ENCODE measurements at places on chromosomes 7 and 10.

- no peak for DNase-seq
Observed at GRCh38 chr7:138684340-138684739, 16.8 kb downstream of the SVOPL start.

DNA sequence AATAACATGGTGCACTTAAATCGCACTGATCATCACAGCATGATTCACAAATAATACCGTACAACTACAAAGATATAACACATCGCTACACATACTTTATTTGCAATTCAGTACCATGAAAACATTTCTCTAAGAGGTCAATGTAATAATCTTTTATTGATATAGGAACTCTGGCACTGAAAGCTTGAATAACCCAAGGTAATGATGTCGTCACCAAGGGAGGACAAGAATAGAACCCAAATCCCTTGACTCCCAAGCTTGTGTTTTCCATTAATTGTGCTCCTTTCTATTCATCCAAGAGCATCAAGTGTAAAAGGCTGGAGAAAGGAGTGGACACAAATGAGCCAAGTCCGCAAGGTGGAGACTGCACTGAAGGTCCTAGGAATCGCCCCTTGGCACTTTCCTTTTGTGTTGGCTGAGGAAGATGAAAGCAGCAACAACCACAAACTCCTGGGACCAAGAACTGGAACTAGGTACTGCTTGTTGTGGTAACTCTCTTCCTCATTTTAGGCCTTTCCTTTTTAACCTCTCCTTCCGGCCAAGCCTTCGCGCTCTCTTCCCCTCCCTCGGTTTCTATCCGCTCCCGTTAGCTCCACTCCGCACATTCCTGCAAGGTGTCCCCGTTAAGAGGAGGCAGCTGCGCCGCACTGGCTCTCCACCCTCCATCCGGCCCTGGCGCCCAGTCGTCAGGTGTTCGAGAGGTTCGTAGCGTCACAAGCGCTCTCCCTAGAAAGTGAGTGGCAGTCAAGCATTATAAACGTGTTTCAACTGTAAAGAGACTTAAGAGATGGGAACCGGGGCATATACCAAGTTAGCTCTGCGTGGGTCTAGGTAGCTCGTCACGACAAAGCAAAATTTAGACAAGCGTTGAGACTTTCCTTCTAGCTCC is 1.0 kb upstream of the CBLL1 start:
- DNase-seq: no peak

DNA sequence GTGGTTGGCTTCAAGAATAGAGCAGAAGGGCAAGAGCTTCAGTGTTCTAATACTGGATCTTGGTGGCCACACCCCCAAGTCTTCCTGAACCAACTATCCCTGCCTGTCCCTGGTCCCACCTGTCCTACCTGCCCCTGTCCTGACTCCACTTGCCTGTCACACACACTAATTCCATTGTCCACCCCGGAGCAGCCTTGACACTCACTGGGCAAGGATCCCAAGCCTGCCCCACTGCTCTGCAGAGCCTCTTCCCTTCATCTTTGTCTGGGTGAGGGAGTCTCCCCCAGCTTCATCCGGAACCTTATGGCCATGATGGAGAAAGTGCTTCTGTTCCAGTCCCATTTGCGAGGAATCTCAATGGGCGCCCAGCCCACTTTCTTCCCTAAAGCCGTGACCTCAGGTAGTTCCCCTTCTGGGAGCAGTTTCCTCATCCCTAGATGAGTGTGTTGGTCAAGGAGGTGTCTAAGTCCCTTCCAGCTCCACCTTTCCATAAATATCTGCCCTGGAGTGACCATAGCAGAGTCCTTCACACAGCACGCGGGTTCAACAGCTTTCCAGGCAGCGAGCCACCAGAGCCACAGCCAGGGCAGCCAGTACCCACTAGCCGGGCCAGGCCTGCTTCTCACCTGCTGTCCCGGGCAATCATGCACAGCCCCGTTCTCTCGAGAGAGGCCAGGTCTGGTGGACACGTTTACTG is 61.5 kb downstream of the VIPR2 start:
- no peak for DNase-seq

GRCh38 chr10:4262449-4262848 is 477.4 kb upstream of the KLF6 start:
- DNase-seq: no peak

DNA sequence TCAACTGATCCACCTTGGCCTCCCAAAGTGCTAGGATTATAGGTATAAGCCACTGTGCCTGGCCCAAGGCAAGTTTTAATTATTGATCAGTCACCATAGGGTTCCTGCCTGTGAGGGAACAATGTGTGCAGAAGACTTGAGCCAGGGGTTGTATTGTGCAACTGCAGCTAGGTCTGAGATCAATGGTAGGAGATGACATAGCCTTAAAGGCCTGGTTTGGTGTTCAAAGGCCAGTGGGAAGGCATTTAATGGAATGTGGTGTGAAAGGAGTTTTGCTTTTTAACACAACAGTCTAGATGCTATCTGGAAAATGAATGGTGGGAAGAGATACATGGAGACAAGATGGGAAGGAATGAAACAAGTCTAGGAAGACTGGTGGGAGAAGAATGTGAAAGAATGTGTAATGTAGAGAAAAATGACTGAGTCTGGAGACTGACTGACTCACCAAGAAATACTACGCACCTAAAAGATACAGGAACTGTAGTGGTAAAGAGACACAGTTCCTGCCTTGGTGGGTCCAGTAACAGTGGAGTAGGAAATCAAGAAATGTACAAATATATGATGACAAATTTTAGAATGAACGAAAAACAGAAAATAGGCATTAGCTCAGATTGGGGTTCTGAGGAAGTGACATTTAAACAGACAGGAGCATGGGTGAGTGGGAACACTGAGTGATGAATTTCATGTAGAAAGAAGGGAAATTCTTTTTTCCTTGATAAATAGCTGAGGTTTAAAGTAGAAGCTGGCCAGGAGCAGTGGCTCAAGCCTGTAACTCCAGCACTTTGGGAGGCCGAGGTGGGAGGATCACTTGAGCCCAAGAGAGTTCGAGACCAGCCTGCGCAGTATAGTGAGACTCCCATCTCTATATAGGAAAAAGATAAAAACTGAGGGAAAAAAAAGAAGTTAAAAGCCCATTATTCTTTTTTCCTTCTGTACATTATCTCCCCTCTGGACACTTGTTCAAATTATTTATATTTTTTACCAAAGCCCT is 9.4 kb downstream of the HNRNPF start:
- DNase-seq: no peak

DNA sequence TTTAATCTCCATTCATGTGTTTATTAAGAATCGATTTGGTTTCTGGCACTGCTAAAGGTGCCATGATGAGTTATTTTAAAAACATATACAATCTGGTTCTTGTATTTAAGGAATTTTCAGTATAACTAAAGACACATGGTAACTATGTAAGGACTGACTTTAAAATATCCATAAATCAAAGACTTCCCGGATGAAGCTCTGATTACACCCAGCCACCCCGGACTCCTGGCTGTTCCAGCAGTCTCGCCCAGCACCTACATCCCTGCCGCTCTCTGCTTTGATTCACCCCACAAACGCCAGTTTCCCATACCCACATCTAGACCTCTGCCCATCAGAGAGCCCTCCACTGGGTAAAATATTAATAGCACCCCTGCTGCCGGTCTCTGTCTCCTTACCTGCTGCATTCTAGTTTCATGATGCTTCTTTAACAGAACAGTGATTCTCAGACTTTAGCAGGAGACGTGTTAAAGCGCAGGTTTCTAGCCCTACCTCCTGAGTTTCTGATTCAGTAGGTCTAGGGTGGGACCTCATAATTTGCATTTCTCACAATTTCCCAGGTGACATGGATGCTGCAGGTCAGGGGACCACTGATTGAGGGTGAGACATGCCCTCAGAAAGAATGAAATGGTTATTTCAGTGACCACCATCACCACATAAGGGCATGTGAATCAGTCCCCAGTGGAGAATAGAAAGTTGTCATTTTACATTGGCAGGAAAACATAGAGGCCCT is 185.7 kb downstream of the KIAA1217 start:
- DNase-seq: no peak

DNA sequence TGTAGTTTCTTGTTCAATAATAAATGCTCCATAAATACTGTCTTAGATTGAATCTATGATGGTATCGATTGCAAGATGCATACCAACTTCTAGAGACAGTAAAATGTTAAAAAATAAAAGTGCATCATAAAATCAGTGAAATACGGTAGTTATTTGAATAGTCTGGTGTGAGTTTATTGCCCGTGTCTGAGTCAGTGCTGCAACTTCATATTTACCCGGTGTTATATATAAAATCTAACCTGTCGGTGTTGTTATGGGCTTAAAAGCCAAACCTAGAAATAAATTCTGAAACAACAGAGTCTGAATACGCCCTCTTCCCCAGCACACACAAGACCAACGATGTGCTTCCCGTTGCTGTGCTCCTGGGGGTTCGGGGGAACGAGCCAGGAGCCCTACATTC is 16.3 kb downstream of the MACROH2A2 start:
- DNase-seq: no peak

DNA sequence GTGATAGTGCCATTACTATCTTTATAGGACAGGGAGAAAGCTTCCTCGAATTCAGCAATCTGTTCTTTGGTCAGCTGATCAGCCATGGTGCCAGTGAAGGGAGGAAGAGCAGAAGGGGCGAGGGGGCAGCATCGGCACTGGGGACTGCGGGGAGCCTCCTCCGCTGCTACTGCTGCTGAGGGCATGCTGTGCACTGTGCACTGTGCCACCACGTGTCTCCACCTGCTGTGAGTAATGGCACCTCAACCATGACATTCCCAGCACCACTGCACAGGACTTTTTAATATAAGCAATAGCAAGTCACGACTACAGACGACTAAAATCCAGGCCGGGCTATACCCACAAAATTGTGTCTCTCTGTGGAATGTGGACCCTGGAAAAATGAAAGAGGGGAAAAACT is 105.0 kb upstream of the LANCL2 start:
- DNase-seq: no peak

- no peak for DNase-seq
Observed at GRCh38 chr10:92187101-92187500, 103.8 kb downstream of the CPEB3 start.

DNA sequence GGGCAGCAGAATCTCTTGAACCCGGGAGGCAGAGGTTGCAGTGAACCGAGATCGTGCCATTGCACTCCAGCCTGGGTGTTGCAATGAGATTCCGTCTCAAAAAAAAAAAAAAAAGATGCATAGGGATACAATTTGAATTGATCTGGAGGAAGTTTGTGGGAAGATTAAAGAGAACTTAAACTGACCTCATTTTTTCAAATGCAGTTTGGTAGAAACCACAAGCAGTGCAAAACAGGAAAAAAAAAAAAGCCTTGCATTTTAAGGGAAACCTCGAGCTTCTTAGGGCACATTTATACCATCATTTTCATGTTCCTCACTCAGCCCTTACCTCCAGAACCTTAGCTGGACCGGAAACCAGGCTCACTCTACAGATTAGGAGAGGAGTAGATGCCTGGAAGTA is 2.8 kb downstream of the KCTD7 start:
- no peak for DNase-seq

GRCh38 chr7:128197589-128197988 is 43.5 kb upstream of the LEP start:
- DNase-seq: no peak

DNA sequence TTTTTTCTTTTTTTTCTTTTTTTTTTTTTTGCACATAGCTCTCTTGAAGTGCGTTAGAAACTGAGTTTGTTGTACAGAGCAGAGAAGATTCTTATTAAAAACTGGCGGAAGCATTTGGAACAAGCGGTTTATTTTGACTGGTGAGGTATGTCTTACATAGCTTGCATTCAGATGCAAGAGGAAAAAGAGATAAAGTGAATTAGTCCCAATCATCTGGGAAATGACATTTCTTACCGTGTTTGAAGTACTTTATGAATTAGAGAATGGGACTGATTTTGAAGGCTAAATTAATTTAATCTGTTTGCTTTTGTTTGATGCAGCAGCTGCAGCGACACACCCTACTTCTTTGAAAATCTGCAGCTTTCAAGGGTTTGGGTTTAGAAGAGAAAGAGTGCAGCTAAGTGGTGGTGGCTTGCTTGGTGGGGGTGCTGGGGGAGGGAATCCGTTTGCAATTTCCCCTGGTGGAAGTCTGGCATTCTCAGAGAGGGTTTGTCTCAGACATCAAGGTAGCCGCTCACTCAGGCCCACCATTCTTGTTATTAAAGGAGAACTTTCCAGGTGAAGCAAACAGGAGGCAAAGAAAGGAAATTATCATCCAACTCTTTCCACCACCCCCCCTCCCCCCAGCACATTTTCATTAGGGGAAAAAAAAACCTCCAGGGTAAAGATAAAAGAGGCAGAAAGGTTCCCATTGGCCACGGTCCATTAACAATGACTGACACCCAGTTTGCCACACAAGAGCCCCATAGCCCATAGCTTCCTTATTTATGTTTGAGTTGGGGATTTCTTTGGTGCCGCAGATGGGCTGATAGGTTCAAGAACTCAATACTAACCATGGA is 231.7 kb downstream of the SKIDA1 start:
- DNase-seq: no peak

DNA sequence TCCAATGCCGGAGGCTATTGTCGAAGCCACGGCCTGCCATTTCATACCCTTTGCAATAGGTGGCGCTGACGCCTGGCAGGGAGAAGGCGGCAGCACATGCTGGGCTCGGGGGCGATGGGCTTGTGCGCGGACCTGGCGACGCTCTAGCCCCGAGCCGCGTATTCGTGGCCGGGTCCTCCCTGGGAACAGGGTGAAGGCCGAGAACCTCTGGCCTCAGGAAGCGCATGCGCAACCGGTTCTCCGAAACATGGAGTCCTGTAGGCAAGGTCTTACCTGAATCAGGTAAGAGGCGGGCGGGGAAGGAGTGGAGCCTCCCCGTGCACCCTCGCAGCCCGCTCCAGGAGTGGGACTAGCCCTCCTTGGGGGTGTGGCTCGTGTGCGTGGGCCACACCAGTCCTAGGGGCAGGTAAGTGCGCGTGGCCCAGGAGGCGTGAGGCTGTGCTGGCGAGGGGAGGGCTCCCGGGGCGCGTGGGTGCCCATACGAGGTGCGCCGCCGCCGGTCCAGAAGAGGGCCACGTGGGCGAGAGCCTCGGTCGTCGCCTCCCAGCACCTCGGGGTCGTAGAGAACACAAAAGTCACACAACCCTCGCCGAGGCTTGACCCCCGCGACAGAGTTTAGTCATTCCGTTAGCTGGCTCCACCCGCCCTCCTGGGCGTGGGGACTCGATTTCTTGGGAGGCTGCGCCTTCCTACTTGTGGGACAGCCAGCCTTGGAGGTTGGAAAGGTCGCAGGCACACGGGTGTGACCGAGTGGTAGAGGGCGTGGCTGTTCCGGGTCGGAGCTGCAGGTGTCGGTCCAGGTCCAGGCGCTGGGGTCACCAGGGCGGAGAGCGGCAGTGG is 5.6 kb upstream of the MEST start:
- peak; percentile 7 for DNase-seq

Data from hematopoietic multipotent progenitor cell treated with erythropoietin and hydrocortisone succinate and interleukin-3 and kit ligand, for 17 days (in vitro differentiated cells).